Activated CD4-positive, CD25-positive, alpha-beta regulatory T cell (primary cell): ENCODE measurements at places on chromosomes 11 and 22.
A peak's percentile ranks its signal among the peaks of the same experiment; 100 is the strongest.

GRCh38 chr11:122320671-122321070 is 204.7 kb upstream of the BLID start:
- DNase-seq = no peak

- DNase-seq = no peak
Measured at GRCh38 chr11:112652786-112653390, 308.3 kb upstream of the NCAM1 start.

GRCh38 chr22:43376765-43377547 is 33.8 kb upstream of the SCUBE1 start:
- DNase-seq = no peak

- DNase-seq = no peak
Measured at GRCh38 chr11:32200136-32200847, 109.4 kb downstream of the RCN1 start.

GRCh38 chr22:42760806-42761565 is 40.3 kb upstream of the A4GALT start:
- DNase-seq = no peak

DNA sequence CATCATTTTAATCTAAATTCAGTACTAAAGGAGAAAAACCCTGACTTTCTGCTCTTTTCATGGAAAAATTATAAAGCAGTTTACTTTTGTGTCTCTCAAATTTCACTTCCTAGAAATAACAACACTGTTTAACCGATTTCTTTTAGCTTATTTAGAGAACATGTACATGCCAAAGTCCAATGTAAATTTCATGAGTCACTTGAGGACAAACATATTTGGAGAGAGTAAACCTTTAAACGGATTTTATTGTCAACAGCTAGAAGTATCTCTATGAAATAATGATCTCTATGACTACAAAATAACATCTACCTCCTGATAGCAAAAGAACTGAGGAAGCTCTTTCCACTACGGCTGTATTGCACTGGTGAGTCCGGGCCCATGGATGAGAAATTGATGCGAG is 46.3 kb upstream of the SLC22A25 start:
- no peak for DNase-seq

DNA sequence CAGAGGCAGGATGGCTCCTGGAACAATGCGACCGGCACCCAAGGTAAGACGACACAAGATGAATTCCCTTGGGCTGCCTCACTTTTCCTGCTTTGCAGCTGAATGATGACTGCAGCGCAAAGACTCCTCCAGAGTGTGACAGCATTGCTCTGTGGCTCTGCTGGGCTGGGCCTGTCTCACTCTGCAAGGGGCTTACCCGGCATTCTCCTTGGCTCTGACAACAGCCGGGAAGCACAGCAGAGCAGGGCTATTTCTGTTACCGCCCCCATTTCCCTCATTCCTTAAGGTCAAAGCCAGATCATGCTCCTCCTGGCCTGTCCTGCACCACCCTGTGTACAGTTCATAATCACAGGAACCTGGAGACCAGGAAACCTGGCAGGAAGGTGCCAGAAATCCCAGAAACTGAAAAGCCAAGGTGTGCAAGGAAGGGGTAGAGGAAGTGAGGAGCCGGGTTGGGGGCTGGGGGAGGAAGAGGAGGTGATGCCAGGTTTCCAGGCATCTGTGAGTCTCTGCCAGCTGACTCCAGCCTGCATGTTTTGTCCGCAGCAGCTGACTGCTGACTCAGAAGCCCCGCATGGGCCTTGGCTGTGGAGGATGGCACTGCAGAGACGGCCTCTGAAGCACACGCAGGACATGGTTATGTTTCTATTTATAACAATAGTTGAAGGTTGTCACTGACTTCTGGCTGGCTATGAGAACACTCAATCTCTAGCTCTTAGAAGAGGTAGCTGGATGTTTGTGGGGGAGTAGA is 113.6 kb downstream of the MICAL3 start:
- no peak for DNase-seq

GRCh38 chr11:122198291-122198983 is 82.4 kb upstream of the BLID start:
- DNase-seq = no peak

DNA sequence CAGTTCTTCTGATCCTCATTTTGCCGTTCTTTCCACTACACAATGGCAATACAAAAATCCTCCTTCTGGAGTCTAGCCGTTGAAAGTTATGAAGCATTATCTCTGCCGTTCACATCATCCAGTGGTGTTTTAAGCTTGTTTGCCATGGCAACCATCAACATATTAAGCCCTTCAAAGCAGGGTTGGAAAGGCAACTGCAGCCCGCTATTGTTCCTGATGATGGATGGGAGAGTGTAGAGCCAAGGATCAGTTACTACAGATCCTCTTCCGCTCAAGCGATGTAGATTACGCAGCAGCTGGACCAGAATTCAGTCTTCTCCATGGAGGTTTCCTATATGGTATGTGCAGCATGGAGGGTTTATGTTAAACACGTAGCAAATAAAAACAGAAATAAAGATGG is 352.7 kb downstream of the NTM start:
- no peak for DNase-seq

DNA sequence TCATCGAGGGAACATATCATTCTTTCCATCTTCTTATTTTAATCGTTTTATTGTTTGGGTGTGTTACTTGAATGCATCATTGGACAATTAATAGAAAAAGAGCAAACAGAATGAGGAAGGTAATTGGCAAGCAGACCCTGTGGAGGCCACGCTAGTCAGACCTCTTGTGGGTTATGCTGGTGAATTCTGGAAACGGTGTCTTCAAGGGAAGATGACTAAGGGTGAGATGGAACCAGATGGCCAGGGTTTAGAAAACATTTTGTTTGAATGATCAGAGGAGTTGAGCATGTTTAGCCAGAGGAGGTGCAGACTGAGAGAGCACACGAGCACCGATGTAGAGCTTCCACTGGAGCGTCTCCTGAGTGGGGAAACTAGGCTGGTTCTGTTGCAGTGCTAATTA is 8.5 kb downstream of the ST14 start:
- DNase-seq = no peak

GRCh38 chr11:102926517-102926916 is 29.0 kb downstream of the MMP13 start:
- no peak for DNase-seq

DNA sequence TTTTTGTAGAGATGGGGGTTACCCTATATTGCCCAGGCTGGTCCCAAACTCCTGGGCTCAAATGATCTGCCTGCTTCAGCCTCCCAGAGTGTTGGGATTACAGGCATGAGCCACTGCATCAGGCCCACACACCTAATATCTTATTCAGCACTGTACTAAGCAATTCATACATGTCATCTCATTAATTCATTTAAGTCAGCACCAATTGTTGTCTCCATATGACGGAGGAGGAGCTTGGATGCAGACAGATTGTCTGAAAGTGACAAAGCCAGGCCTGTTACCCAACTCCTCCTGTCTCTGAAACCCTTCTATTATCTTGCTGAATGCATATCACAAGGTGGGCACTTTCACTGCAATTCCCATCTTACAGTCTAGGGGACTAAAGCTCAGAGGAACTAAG is 57.5 kb upstream of the ALX4 start:
- no peak for DNase-seq

DNA sequence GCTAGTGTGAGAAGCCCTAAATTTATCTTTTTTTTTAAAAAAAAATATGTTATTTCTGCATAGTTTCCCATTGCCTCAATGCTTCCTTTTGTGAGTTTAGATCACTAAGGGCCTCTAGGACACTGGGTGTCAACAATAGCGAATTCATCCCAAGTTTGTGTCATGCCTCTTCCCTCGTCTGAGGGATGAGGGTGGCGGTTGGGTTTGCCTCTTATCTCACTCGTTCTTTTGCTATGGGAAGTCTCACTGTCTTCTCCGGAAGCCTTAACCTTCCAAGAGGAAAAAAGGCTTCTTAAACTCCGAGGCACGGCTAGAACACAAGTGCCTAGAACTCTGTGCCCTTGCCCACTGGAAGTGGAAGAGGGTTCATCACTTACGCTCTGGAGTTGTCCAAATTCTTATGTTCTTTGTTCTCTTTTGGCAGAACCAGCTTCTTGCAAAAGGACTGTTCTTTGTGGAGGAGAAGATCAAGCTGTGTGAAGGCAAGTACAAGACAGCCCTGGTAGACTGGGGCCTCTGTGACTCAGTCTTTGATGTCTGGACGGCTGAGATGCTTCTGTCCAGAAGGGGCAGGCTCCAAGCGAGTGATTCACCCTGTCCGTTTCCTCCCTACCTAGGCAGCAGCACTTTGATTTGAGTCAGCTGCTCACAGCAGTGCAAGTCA is 78.5 kb downstream of the TRAF6 start:
- DNase-seq = no peak

DNA sequence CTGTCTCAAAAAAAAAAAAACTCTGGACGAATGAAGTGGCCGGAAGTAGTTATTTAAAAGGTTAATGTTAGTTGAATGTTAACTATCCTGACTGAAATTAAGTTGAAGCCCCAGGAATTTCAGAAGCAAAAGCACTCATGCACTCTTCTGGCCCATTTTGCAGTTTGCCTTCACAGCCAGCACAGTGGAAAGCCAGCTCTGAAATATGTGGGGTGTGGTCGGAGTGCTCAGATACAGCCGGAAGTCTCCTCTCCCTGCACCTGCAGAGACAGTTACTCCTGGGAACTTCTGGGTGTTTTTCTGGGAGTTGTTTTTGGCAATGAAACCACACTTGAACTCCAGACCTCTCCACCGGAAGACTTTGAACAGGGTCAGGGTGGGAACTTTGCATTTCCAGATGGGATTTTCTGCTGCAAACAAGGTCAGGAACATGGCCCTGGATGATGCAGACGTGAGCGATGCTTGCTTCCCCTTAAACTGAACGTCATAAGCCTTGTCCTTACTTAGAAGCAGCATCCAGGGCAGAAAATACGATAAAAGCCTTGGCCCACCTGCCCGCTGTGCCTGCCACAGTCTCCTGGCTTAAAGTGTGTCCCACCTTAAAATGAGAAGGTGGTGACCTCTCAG is 21.5 kb upstream of the CABP2 start:
- DNase-seq = no peak

- no peak for DNase-seq
Measured at GRCh38 chr22:44538518-44539315, 40.7 kb upstream of the RTL6 start.

- DNase-seq = no peak
Measured at GRCh38 chr11:117022526-117022925, 75.7 kb downstream of the SIK3 start.

- DNase-seq = no peak
Measured at GRCh38 chr11:61516675-61517572, 8.4 kb downstream of the LRRC10B start.

- no peak for DNase-seq
Measured at GRCh38 chr11:12354750-12355545, 22.4 kb upstream of the PARVA start.

GRCh38 chr11:73228268-73229134 is 10.4 kb downstream of the P2RY2 start:
- DNase-seq = no peak

DNA sequence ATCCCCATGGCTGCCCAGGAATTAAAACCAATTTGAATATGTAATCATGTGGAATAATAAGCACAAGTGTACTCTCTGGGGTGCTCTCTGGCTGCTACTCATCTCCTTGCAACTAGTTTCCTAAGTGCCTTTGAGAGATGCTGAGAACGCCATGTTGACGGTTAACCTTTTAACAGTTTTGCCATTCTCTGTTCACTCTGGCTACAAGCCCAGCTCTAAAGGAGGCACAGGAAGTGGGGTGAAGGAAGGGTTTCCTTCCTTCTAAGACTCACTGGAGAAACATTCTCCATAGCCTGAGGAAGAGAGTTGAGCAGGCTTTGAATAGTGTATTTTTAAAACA is 122.0 kb upstream of the ZC3H12C start:
- no peak for DNase-seq

GRCh38 chr11:57426929-57427726 is at the start of gene SLC43A3:
SLC43A3 (minus strand) TSS chr11:57427121; CDS start chr11:57426172, 949 bp downstream.
- DNase-seq = peak; percentile 64
